GM13976 (cell line): ENCODE measurements at places on chromosomes 3 and 15.

DNA sequence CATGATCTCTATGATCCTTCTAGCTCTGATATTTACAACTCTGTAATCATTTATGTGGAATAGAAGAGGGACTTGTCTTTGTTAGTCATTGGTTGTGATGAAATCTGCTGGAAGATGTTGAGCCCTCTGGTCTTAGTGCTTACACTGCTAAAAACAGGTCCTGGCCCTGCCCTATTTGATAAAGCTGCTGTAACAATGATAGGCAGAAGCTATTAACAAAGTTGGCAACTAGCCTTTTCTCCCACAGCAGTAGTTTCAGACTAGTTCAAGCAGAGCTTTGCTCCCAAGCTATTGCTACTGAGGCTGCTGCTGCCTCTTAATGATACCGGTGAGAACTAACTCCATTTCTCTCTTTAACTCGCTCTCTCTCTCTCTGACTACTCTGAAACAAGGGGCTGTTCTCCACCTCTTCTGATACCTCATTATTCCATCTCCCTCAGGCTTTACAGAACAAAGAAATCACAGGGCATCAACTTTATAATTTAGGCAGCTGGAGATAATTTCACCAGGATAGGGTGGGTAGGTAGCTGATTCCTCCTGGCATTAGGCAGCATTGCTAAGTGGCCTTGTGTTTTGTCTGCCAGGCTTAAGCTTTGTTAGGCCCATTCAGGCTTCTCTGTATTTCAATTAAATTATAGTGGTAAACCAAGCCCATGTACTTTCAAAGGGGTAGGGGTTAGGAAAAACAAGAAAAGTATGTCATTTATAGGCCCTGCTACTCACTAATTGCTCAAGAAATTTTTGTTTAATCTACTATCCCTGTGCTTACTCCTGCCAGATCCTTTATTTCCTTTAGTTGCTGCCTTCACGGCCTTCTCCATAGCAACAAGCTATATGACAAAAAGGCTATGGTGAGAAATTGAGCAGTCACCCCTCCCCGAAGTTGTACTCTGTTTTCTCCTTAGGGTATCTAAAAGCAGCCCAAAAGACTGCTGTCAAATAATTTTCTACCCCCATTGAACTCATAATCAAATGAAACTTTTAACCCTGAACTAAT is 139.6 kb downstream of the RBPMS2 start:
- no peak for DNase-seq

GRCh38 chr3:20669675-20670074 is 483.7 kb upstream of the SGO1 start:
- no peak for DNase-seq

DNA sequence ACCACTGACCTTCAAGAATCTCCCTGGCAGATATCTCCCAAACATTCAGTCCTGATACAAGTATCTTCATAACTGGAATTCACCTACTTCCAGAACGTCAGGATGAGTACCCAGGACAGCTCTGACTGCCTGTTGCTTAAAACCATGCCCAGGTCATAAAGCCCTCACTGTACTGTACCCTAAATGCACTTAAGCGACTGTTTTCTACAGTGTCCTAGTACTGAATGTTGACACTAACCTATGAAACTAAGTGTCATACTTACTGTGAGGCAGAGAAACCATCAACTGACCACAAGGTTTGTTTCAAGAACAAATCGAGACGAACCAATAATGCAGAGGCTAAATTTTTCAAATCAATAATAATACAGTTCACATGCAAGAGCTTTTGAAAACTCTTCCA is 178.7 kb upstream of the NSMCE3 start:
- no peak for DNase-seq

GRCh38 chr3:474828-475227 is 278.3 kb downstream of the CHL1 start:
- no peak for DNase-seq

GRCh38 chr15:67127331-67127664 is 61.9 kb downstream of the SMAD3 start:
- no peak for DNase-seq

GRCh38 chr15:80780416-80781221 is 1.4 kb downstream of the CEMIP start:
- DNase-seq = peak; percentile 38

- no peak for DNase-seq
Observed at GRCh38 chr3:13207975-13208705, 134.9 kb upstream of the IQSEC1 start.

DNA sequence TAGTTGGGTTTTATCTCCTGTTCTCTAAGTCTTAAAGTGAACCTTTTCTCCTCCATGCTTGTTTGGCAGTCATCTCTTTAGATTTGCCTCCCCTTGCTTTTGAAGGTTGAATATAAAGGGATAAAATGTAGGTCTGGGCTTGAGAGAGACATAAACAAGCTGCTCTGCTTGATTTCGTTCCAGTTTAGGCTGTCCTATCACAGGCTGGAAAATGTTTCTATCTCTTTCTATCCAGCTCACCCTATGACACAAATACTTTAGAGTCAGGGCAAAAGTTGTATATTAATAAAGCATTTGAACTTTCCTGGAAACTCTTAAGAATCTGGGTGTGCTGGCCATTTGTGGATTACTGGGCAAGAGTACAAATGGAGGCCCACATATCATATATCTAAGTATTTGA is 29.5 kb upstream of the ZBBX start:
- DNase-seq = no peak

GRCh38 chr3:44915702-44916438 is 41.5 kb downstream of the TGM4 start:
- DNase-seq = no peak

- DNase-seq = no peak
Observed at GRCh38 chr3:139537361-139537760, 2.2 kb downstream of the RBP1 start.

- no peak for DNase-seq
Observed at GRCh38 chr3:184234224-184234623, 4.8 kb downstream of the VWA5B2 start.

GRCh38 chr15:78093242-78094020 is 1.1 kb downstream of the SH2D7 start:
- no peak for DNase-seq

DNA sequence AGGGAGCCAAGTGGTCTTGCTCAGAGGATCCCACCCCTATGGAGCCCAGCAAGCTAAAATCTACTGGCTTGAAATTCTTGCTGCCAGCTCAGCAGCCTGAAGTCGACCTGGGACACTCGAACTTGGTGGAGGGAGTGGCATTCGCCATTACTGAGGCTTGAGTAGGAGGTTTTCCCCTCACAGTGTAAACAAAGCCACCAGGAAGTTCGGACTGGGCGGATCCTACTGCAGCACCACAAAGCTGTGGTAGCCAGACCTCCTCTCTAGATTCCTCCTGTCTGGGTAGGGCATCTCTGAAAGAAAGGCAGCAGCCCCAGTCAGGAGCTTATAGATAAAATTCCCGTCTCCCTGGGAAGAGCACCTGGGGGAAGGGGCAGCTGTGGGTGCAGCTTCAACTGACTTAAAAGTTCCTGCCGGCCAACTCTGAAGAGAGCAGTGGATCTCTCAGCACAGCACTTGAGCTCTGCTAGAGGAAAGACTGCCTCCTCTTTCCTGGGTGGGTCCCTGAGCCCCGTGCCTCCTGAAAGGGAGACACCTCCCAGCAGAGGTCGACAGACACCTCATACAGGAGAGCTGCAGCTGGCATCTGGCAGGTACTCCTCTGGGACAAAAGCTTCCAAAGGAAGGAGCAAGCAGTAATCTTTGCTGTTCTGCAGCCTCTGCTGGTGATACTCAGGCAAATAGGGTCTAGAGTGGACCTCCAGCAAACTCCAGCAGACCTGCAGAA is 576.3 kb upstream of the NECTIN3 start:
- DNase-seq = no peak

DNA sequence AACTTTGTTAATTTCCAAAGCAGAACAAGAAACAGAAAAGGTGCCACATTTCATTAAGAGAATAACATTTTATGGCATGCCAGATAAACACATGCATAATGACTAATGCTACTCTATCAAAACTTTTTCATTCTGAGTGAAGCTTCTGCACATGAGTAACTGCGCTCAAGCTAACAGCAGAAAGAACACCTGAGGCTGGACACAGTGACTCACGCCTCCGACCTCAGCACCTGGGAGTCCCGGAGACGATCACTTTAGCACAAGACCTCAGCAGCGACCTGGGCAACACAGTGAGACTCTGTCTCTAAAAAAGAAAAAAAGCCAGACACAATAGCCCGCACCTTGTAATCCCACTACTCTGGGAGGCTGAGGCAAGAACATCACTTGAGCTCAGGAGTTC is 70.6 kb downstream of the ACAP2 start:
- no peak for DNase-seq

GRCh38 chr15:93362203-93362602 is 273.2 kb upstream of the RGMA start:
- no peak for DNase-seq

DNA sequence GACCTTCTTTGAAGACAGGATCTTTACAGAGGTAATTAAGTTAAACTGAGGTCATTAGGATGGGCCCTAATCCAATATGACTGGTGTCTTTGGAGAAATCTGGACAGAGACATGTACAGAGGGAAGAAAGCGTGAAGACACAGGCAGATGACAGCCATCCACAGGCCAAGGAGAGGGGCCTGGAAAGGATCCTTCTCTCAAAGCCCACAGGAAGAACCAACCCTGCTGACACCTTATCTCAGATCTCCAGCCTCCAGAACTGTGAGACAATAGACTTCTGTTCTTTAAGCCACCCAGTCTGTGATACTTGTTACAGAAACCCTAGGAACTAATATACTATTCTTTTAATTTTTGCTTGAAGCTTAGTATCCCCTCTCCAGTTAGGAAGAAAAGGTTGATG is 74.2 kb downstream of the WDR76 start:
- DNase-seq = no peak

DNA sequence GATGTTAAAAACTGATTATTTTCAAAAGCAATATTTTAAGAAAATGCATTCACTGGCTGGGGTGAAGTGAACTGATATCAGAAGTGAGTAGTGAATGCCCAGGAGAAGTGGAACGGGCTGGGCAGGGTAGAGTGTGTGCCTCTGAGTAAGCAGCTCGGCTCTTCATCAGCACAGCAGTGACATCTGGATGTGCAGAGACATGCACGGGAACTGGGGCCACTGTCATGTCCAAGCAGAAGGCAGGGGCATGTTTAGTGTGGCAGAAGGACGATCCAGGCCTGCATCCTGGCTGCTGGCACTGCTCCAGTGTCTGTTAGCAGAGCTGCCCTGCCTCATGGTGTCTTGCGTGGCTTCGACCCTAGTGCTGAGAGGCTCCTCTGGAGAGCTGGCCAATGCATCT is 305.6 kb upstream of the LRRFIP2 start:
- DNase-seq = no peak

DNA sequence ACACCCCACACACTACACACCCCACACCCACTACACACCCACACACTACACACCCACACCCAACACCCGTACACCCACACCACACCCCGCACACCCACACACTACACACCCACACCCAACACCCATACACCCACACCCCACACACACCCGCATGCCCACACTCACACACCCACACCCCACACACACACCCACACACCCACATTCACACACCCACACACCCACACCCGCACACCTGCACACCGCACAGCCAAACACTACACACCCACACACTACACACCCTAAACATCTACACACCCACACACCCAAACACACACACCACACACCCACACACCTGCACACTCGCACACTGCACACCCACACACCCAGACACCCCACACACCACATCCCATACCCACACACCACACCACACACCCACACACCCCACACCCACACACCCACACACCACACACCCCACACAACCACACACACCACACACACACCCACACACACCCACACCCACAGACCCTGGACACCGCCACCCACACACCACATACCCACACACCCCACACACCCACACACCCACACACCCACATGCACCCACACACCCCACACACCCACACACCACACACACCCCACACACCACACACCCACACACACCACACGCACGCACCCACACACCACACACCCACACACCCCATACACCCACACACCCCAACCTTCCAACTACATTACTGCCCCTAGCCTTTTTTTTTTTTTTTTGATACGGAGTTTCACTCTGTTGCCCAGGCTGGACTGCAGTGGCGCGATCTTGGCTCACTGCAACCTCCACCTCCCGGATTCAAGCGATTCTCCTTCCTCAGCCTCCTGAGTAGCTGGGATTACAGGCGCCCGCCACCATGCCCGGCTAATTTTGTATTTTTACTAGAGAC is 16.9 kb downstream of the CEP19 start:
- DNase-seq = no peak

- no peak for DNase-seq
Observed at GRCh38 chr15:36753173-36753572, 173.7 kb downstream of the CDIN1 start.

- peak; percentile 82 for DNase-seq
Observed at GRCh38 chr3:115658337-115659181, 35.2 kb downstream of the GAP43 start.

DNA sequence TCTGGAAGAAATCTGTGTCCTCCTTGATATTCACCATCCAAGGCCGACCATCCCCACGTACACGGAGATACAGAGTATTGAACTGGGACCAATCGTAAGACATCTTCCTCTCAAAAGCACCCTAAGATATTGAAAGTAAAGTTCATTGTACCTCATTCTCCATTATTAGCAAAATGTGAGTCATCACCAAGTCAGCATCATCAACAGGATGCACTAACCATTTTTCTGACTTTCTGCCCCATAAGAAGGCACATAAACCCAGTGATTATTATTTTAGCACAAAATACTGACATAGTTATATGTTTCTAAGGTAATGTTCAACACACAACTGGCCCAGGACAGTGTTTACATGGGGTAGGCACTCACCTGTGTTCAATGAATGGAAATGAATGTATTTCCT is 7.4 kb downstream of the NDUFAF1 start:
- DNase-seq = no peak

DNA sequence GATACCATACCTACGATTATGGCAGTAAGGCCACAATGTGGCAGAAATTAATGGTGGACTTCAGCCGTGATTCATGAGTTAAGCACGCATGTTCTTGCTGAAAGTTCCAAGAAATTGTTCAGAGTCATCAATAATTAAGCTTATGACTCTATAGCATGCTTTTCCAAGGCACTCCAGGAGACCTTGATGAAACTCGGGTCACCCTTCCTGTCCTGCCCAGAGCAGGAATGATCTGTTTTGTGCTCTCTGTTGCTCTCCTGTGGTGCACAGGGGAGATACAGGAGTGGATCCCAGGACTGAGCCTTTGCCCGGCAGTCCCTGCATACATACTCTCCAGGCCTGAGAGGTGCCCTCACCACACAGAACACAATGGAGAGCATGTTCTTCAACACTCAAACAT is 141.6 kb upstream of the SLC2A2 start:
- DNase-seq = no peak

GRCh38 chr15:58159827-58160386 is 21.7 kb downstream of the AQP9 start:
- no peak for DNase-seq

- DNase-seq = peak; percentile 29
Observed at GRCh38 chr3:69740103-69741021, 1.1 kb downstream of the MITF start.

DNA sequence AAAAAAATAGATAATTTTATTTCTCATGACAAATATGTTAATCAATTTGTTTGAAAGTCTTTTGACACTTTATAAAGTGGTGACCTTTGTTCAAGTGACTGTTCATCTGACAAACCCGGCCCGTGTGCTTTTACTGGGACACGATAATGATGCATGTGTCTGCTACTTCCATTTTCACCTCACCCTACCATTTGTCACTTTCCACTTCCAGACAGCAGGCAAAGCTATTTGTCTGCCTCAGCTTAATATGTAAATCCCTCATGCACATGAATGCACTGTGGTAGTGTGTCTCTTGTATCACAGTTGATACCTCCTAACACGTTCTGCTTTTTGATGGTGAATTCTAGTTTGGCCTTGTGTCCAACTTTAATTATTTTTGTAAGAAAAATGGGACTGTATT is 204.3 kb downstream of the BBX start:
- DNase-seq = no peak
